ENCODE measurements at places on chromosomes 6 and 20.
A peak's percentile ranks its signal among the peaks of the same experiment; 100 is the strongest.

GRCh38 chr6:4474810-4475209, 301.4 kb upstream of the CDYL start:
- no peak for DNase-seq

- DNase-seq = no peak
These were observed 12.3 kb upstream of the SPO11 start for GRCh38 chr20:57317316-57317788.

DNA sequence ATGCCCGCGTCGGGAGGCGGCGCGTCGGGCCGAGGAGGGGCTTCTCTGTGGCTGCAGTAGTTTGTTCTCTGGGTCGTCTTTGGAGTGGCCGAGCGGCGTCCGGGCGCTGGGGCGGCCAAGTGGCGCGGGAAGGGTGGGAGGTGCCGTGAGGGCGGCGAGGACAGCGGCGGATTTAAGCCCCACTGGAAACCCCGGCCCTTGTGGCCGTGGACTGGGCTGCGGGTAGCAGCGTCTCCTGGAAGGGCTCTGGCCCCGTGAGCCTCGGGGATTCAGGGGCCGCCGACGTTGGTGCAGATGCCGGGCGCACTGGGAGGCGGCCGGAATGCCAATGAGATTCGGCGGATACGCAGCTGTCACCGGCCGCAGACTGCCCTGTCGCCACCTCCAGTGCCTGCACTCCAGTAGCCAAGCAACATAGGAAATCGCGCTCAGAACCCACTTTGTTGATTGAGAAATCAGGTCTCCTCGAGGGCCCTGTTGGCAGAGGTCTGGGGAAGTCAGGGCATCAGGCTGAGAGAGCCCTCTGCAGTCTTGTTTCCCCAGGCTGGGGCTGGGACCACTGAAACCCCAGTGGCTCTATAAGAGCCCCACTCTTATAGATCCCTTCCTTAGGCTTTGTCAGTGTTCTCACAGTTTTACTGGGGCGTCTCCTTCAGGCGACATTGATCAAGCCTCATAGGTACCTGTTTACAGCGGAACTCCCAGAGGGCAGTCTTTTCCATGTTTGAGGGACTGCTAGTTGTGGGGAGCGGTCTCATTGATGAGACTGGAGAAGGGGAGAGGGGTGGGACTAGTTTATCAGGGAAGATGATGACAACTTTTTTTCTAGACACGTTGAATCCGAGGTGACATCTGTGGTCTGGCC, 642 bp downstream of the GZF1 start:
- peak; percentile 4 for DNase-seq

DNA sequence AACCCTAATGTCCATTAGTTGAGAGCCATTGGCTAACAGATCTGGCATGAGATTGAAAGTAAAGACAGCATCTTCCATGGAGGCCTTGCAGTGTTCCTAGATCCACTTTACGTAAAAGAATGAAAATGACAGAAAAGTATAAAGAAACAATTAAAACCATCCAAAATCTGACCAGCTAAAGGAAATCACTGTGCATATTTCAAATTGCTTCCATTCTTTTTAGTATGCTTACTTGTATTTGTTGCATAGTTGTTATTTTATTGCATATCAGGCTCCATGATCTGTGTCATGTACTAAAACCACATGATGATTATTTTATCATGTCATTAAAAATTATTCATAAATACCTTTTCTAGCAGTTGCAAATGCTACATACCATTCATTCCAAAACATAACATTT, 67.9 kb downstream of the GCLC start:
- DNase-seq = peak; percentile 50

- no peak for DNase-seq
These were observed 6.6 kb upstream of the CCR6 start for GRCh38 chr6:167116109-167116837.

All from fibroblast of upper back skin (primary cell).